ENCODE measurements at places on chromosomes 6 and 20. TPM values are rescaled to one million over a fixed set of nuclear protein-coding genes. Genes with fewer than 3 reads are reported as not detected.

DNA sequence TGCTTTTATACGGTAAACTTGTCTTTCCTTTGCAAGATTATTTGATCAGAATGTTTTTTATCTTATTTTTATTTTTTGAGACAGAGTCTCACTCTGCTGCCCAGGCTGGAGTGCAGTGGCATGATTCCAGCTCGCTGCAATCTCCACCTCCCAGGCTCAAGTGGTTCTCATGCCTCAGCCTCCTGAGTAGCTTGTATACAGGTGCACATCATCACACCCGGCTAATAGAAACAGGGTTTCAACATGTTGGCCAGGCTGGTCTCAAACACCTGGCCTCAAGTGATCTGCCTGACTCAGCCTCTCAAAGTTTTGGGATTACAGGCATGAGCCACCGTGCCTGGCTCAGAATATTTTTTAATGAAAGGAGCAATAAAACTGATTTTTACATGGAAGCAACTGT lies 8.9 kb upstream of the LPIN3 start:
- no peak for DNase-seq

DNA sequence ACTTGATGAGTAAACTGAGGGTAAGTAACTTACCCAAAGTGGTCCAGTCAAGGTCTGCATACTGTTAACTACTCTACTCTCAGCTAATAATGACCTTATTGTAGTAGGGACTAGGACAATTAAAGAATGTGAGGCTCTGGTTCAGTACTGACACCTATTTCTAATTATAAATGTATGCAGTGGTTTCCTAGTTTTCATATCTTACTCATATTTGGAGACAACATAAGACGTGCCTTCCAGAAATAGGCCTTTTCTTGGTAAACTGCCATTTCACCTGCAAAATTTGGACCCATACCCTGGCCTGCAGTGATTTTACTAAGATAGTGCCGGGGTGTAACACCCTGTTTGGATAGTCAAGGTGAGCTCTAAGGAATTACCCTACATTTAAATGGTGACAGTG lies 24.7 kb downstream of the GJA1 start:
- DNase-seq: no peak

GRCh38 chr20:41072915-41073314 lies 44.3 kb downstream of the TOP1 start:
- no peak for DNase-seq

DNA sequence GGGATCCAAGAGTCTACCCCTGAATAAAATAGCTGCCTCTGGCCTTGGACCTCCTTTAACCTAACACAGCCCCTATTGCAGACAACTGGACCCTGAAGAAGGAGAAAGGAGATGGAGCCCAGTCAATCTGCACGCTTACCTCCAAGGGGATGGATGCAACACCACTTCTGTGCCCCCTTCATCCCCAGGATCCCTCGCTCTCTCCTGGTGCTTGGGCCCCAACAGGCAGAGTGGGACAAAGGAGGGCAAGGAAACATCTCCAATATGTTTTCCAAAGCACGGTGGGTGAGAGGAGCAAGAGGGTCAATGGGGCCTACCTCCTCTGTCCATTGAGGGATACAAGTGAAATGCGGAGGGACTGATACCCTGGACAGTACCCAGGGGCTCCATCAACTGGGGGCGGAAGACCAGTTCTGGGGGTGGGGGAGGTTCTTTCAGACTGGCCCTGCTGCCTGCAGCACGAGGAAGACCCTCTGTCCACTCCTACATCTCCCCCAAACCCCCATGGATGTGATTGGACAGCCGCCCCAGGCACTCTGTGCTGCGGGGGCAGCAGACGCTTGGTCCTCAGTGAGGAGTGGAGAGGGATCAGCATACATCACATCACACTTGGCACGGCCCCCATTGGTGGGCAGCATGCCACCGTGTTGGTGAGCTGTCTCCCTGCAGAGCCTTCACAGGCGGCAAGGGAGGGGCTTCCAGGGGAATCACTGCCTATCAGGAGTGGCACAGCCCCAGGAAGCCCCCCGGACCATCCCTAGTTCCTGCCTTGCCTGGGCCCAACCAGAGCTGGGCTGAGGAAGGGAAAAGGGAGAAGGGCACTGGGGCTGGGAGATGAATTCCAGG lies 70.6 kb downstream of the MRPL14 start:
- no peak for DNase-seq

- DNase-seq: no peak
Measured at GRCh38 chr20:37827605-37828004, 75.3 kb upstream of the VSTM2L start.

SLA2 gene
- total RNA-seq: not detected

BPIFA1 gene
- total RNA-seq: not detected

HLA-C gene
- total RNA-seq: 110 TPM

All from HT-29 (cell line).